ENCODE measurements at places on chromosomes 6 and 20.

DNA sequence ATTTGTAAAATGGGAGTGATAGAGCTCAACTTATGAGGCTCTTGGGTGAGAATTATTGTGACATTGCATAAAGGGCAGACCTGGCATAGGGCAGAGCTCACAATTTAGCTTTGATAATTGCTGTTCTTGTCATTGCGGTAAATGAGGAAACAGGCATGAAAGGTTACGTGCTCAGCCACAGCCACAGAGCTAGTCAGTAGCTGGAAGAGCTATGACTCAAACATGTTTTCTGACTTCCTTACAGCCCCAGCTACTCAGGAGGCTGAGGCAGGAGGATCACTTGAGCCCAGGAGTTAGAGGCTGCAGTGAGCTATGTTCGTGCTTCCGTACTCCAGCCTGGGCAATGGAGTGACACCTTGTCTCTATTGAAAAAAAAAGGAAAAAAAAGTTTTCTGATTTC lies 3.5 kb upstream of the GHRH start:
- DNase-seq: no peak

DNA sequence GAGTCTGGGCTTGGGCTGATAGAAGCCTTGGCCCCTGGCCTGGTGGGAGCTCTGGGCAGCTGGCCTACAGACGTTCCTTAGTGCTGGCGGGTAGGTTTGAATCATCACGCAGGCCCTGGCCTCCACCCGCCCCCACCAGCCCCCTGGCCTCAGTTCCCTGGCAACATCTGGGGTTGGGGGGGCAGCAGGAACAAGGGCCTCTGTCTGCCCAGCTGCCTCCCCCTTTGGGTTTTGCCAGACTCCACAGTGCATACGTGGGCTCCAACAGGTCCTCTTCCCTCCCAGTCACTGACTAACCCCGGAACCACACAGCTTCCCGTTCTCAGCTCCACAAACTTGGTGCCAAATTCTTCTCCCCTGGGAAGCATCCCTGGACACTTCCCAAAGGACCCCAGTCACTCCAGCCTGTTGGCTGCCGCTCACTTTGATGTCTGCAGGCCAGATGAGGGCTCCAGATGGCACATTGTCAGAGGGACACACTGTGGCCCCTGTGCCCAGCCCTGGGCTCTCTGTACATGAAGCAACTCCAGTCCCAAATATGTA lies 957 bp upstream of the VEGFA start:
- DNase-seq: no peak

- no peak for DNase-seq
These were observed 141.5 kb downstream of the ANKRD60 start for GRCh38 chr20:58086763-58087561.

DNA sequence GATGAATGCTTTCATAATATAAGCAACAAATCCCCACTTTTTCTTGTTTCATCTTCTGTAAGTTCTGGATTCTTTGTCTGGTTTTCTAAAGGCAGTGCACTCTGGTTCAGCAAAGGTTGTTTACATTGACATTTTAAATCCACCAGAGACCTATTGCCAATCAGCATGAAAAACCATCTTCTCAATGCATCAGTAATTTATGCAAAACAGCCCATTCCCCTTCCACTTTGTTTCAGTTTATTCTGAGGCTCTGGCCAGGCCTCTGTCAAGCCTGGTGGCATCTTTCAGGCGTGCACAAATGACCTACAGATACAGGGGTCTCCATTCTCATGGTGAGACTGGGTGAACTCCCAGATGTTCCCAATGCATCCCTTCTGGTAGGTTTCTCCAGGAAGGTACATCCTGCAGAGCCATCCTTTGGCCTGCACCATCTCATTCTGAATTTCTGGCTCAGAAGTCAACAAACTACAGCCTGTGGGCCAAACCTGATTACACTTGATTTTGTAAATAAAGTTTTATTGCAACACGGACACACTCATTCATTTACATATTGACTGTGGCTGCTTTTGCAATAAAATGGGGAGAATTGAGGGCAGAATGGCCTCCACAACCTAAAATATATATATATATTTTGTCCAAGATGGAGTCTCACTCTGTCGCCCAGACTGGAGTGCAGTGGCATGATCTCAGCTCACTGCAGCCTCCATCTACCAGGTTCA lies 405.4 kb downstream of the PREX1 start:
- DNase-seq: no peak

GRCh38 chr20:1926237-1926636 lies 31.0 kb downstream of the SIRPA start:
- DNase-seq: no peak

All from esophagus squamous epithelium (tissue), 5 donors.